PC-9 (cell line): ENCODE measurements at places on chromosomes 3 and 15.

- no peak for DNase-seq
Measured at GRCh38 chr3:56806407-56806806, 4.7 kb upstream of the ARHGEF3 start.

- no peak for DNase-seq
Measured at GRCh38 chr3:59753808-59754450, 704.1 kb upstream of the CFAP20DC start.

DNA sequence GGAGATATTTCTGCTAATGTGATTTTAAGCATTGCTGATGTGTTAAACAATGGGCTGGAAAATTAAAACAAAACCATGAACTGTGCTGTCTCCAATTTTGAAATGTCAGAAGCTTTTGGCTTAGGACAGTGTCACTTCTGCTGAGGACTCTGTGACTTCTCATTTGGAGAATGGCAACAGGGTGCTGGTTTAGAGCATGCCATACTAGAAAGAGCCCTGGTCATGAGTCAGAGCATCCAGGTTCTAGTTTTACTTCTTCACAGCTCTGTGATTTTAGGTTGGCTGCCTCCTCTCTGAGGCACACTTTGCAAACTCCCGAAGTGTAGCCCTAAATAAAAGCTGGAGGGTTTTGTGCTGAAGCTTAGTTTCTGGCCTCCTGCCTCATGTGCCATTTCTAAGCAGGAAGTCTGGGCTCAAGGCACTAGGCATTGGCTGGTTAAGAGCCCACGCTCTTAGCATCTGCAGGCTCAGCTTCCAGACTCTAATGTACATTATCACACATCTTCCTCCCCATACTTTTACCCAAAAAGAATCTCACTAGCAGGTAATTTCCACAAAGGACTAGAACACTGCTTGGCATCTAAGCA lies 193.8 kb downstream of the CNTN3 start:
- no peak for DNase-seq

DNA sequence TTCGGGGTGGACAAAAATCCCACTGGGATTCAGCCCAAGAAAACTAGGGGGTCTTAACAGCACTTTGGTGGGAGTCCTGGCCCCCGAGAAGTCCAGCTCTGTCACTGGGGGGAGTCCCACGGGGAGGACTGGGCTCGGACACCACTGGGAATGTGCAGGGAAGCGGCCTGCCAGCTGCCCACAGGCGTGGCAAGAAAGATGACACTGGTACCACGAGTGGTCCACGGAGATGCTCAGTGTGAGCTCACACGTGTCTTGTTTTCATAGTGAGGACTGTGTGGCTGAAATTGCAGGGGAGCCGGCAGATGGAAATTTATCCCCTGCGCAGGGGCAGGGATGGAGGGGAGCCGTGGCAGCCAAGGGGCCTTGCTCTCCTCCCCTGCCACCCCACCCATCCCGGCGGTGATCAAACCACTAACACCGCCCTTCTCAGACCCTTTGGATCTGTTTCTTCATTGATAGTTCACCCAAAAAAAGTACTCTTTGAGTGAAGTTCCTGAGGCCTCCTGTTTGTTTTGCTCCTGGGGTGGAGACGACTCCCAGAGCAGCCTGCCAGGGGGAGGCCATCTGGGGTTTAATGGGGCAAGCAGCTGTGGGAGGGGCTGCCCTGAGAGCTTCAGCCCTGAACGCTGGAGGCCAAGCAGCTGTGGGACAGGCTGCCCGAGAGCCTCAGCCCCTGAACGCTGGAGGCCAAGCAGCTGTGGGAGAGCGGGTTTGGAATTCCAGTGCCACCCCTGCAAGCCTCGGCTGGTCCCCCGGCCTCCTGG lies 130.9 kb downstream of the LRRK1 start:
- no peak for DNase-seq

DNA sequence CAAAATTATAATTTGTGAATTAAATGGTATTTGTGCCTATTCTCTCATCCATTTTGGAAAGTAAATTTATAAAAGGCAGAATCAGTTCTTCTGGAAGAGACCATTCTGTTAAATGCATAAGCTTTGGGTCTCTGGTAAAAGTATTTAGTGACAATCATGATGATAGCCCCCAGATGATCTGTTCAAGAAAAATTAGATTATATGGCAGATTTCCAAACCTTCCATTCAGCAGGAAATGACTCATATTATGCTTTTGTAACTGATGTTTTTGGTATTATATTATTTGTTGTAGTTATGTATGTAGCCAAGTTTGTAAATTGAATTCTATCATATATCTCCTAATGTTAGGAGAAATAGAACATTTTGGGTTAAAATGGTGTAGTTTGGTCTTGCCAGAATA lies 340.8 kb upstream of the DPH6 start:
- no peak for DNase-seq

GRCh38 chr3:67459796-67460195 lies 194.6 kb downstream of the SUCLG2 start:
- no peak for DNase-seq

GRCh38 chr15:73550190-73550589 lies 83.0 kb downstream of the NPTN start:
- no peak for DNase-seq
